Activated CD4-positive, alpha-beta T cell treated with anti-CD3 and anti-CD28 coated beads for 4 hours (primary cell): ENCODE measurements at places on chromosomes 1 and 21.
A peak's percentile ranks its signal among the peaks of the same experiment; 100 is the strongest.

DNA sequence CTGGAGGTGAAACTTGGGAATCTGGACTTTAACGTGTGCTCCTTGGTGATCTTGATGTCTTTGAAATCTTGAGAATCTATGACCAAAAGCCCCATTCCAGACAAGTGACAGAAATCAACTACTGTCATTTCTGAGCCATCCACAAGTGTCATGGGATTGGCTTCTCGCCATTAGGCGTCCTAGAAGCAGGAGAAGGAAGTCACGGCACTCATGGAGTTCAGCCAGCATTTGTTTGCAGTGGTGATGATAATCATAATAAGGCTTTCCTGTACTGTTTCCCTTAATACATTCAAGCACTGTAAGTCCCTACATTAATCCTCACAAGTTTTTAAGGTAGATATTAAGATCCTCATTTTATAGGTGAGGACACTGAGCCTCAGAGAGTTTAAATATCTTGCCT lies 11.9 kb downstream of the F5 start:
- DNase-seq: no peak

GRCh38 chr1:54314696-54315095 lies 91.5 kb downstream of the SSBP3 start:
- DNase-seq: no peak

DNA sequence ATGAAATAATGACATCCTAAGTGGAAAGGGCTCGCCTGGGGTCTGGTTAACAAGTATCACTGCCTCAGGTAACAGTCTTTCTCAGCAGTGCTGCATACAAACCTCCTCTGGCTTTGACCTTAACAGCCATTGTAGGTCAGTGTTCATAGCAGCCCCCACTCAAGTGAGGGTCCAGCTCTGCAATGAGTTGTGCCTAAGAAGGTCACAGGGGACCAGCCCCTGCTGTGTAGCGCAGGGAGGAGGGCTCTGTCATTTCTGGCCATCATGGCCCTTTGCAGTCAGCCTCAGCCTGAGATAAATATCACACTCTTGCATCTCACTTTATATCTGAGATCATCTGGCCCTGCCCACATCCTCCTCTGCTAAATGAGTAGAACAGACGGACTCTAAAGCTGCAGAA lies 18.1 kb upstream of the MYSM1 start:
- DNase-seq: peak; percentile 11

DNA sequence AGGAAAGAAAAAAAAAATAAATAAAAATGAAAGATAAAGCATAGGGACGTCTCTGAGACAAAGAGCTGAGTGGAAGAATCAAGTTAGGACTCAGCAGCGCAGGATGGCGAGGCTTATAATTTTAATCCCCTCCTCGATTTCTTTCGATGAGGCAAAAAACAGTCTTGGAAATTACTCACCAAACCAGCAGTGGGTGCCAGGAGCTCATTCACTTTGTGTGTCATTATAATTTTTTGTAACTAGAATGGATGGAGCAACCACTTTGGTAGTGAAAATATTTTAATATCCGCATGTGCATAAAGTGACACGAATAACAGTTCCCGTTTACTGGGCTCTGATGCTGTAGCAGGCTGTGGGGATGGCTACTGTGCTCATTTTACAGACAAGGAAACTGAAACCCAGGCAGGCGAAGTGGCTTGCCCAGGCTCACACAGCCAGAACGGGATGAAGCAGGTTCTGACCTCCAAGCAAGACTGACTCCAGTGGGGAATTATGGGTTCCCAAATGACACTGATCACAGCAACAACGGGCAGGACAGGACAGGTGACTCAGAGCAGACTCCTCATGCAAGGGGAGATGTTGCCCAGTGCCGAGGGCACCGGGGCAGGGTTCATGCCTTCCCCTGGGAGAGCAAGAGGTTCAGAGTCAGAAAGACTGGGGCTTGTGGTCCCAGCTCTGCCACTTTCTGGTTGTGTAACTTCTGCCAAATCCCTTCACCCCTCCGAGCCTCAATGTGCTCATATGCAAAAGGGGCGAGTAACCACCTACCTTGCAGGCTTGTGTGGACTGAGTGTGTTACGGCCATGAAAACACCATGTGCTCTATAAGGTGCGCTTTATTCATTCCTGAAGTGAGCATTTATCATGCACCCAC lies 63.6 kb downstream of the RUNX3 start:
- no peak for DNase-seq

GRCh38 chr1:79100385-79100784 lies 93.9 kb upstream of the ADGRL4 start:
- DNase-seq: no peak

- DNase-seq: no peak
Measured at GRCh38 chr1:228148196-228148861, 1.4 kb upstream of the GJC2 start.

GRCh38 chr1:116586741-116587143 lies 15.9 kb upstream of the CD58 start:
- no peak for DNase-seq

GRCh38 chr1:118827636-118828035 lies 160.5 kb downstream of the TBX15 start:
- DNase-seq: no peak

DNA sequence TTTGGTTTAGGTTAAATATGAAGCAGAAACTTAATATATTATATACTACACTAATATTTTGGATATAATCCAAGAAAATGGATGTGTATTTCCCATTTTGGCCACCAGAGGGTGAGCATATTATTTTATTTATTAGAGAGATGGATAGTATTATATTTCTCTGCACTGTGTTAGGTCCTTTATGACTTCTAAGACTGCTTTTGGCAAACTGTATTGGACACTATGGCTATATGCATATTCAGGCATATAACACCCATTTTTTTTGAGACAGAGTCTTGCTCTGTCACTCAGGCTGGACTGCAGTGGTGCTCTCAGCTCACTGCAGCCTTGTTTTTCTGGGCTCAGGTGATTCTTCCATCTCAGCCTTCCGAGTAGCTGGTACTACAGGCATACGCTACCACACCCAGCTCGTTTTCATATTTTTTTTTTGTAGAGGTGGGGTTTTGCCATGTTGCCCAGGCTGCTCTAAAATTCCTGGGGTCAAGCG lies 17.8 kb upstream of the PGM1 start:
- DNase-seq: peak; percentile 21

DNA sequence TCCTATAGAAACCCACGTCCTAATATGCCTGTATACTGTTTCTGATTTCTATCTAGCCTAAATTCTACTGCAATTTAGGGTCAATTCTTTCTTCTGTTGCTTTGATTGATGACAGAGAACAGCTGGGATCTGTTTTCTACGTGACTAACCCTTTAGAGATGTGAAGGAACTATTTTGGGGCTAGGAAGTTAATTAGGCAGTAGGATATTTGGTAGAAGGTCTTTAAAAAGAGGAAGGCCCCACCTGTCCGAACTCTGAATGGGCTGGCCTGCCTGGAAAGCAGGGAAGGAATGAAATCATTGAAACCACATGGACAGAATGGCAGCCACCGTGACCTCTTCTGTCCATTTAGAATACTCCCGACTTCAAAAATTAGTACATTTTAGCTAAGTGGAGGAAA lies 21.0 kb downstream of the EIF2D start:
- no peak for DNase-seq

DNA sequence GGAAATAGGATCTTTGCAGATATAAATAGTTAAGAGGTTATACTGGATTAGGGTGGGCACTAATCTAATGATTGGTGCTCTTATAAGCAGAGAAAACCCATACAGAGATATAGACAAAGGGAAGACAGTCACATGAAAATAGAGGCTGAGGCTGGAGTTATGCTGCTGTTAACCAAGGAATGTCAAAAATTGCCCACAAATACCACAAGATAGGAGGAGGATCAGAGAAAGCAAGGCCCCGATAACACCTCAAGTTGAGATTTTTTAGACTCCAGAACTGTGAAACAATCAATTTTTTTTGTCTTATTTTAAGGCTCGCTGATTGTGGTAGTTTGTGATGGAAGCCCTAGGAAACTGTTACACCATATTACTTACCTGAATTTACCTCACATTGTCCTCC lies 513.2 kb downstream of the COL11A1 start:
- no peak for DNase-seq

DNA sequence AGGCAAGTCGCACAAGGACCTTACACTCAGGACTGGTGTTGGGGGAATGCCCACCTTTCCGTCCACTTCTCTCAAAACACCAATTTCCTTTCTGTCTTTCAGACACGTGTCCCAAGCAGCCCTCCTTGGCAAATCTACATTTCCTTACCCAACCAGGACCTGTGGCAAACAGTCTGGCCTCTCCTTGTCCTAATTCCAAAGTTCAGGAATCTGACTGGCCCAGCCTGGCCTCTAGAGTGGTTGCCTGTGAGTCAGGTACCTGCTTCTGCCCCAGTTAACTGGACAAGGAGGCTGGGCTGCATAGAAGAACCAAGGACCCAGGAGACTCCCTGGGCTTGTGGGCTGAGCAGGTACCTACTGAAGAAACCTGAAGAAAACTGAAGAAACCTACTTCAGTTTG lies 34.3 kb upstream of the CITED4 start:
- no peak for DNase-seq

DNA sequence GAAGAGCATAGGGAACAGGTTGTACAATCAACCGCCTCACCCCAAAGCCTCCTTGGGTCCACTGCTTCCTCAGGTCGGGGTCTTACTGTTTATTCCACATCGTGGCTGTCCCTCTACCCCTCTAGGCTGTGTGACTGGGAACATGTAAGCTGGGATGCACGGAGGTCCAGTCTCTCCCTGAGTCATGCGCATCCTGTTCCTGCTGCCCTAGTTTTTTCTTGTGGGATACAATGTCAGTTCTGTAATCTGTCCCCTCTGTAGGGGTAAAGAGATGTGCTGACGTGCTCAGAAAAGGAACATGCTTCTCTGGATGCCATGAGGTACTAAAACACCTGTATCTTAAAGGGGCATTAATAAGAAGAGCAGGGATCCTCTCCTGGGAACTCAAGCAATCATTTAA lies 66.2 kb downstream of the SLC45A1 start:
- no peak for DNase-seq

DNA sequence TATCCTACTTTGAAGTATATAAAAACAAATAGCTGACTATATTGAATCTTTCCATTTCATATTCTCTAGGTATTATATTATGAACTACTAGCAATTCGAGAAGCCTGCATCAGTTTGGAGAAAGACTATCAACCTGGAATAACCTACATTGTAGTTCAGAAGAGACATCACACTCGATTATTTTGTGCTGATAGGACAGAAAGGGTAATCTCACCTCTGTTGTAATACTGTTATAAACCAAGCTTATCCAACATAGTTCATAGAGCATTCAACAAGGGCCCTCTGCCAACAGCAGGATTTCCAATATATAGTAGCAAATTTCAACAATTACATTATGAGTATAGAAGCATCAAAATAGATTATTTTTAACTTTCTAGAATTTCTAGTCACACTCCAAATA lies 43.7 kb upstream of the TEKT2 start:
- no peak for DNase-seq

GRCh38 chr1:51981555-51981954 lies 8.9 kb downstream of the RAB3B start:
- DNase-seq: no peak

DNA sequence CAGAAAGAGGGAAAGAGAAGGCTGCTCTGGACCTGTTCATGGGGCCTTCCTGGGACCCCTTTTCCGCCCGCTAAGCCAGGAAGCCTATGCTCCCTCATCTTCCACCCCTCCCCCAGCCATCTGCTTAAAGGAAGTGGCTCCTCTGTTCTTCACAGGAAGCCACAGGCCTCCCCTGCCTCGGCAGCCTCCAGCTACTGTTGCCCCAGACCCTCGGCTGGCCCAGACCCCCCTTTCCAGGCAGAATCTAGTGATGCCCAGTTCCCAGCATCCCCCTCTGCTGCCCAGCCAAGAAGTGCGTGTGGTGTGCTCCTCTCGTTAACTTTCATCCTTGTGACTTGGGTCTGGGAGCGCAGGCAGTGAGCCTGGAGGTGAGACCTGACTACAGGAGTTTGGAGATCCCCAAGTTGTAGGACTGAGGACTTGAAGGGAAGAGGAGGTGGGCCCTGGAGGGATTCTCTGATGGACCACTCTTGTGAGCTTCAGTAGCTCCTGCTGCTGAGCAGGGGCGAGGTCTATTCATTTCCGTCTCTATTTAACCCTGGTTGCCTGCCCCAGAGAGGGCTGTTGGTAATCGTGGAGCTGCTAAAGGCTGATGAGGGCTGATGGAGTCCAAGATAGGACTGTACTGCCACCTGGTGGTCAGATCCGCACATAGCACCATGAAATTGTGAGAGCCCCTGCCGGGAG lies 9.1 kb downstream of the IFI6 start:
- peak; percentile 94 for DNase-seq

GRCh38 chr1:234963180-234963903 lies 165.3 kb downstream of the TOMM20 start:
- DNase-seq: peak; percentile 82

GRCh38 chr1:214471458-214471857 lies 79.9 kb downstream of the PTPN14 start:
- DNase-seq: no peak

DNA sequence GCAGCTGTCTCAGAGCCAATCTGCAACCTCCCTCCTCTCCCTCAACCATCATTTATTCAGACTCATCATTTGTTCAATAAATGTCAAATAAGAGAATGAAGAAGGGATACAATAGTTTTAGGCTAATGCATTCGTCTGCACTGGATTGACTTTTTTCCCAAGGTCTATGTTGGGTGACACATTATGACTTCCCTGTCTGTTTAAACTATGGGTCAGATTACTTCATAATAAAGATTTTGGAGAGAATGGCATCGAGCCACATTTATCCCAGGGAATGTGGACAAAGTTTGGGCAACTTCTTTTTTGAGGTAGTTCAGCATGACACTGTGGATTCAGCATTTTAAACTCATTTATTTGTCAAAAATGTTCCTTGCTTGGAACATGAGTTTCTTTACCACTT lies 107.4 kb upstream of the ADGRL2 start:
- DNase-seq: no peak

DNA sequence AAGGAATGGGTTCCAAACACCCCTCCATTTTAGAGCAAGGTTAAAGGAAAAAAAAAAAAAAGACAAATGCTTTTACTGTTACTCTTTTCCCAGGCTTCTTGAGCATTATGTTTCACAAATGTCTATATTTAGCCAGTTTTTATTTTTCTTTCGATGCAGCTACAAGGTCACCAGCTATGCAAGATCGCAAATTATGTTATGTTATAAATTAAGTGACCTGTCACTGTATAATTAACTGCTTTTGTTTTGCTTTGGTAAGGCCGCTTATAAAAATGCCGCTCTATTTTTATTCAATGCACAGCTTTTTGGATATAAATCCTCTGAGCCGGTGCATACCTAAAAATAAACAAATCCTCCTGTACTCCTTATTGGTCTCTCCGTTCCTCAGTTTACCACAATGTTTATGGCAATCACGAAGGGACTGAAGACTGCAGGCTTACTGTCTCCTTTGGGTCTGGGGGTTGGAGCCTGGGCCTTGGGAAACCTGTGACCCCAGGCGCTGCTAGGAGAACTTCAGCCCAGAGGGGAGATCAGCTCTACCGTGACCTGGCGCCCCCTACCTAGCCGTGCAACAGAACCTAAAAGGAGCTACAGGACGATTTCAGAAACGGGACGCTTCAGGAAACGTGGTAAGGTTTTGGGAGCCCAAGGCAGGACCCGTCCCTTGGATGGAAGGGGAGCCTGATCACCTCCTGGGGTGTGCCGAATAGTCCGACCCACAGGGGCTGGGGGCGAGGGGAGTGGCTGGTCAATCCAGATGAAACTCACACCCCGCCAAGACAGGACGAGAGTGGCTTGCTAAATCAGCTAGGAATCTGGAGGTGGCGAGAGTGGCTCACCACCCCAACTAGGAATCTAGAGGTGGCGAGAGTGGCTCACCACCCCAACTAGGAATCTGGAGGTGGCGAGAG lies 101.2 kb upstream of the CD55 start:
- no peak for DNase-seq

- no peak for DNase-seq
Measured at GRCh38 chr21:35911412-35912191, 148.7 kb downstream of the SETD4 start.

GRCh38 chr1:15849775-15850324 lies 2.3 kb downstream of the SPEN start:
- DNase-seq: peak; percentile 20
